ENCODE measurements at places on chromosomes 3 and 15. TPM values are rescaled to one million over a fixed set of nuclear protein-coding genes. Genes with fewer than 3 reads are reported as not detected.

- no peak overlapping the region for H3K4me3 ChIP-seq
- DNase-seq, result no peak
- no peak overlapping the region for H3K27ac ChIP-seq
- H3K27me3 ChIP-seq, result peaks cover 54% of the 10 kb centered on the region
- no peaks in the 10 kb centered on the region for H3K36me3 ChIP-seq
- H3K4me1 ChIP-seq, result peaks cover 32% of the 10 kb centered on the region
Measured at GRCh38 chr3:194206320-194206719, 70.4 kb downstream of the HES1 start.

DNA sequence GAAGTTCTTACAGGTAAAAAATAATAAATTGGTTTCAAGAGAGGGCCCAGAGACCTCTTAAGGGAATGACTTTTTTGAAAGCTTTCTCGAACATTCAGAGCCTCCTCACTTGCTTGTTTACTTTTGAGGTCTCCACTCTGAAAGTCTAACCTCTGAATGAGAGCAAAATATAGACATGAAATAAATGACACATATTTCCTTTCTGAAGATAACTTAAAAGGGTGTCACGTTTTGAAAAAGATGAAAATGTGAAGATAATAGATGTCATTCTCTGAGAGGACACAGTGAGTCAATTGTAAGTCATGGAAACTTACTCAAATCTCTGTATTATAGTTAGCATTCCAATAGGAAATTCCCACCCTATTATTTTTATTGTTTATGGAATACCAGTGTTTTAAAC is 44.6 kb downstream of the HACD2 start:
- H3K4me1 ChIP-seq, result no peaks in the 10 kb centered on the region
- H3K4me3 ChIP-seq, result no peak overlapping the region
- no peak for DNase-seq
- H3K27me3 ChIP-seq, result no peaks in the 10 kb centered on the region

DNA sequence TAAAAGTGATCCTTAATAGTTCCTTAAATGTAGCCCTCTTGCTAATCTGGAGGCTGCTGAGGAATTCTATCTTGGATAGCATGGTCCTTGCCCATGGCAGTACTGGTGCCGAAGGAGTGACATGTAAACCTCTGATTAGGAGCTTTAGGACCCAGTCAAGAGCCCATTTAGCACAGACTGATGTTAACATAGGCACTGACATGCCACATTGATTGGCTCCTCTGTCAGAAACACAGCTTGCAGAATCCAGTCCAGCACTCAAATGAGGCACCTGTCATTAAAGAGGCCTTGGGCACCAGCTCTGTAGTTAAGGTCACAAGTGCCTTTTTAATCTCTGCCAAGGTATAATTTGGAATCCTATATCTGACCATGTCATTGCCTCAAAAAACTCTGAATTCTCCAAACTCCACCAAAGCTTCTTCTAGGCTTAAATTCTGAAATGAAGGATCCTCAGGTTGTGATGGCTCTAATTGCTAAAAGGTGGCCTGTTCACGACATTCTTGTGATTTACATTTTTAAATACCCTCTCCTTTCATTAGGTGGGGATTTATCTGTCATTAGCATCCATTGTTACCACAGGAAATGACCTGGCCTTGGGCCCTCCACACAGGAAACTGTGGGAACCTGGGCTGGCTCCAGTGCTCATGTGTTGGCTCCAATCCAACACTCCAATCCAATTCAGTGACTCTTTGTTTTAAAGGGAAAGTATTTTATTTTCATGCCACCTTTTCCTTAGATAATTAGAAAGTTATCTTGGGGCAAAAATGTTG is 57.3 kb upstream of the RNF7 start:
- H3K36me3 ChIP-seq, result no peaks in the 10 kb centered on the region
- H3K4me3 ChIP-seq, result no peak overlapping the region
- peaks cover 8% of the 10 kb centered on the region for H3K4me1 ChIP-seq
- no peak for DNase-seq
- no peaks in the 10 kb centered on the region for H3K27me3 ChIP-seq

- H3K27ac ChIP-seq, result peak overlapping the region; percentile 42
- DNase-seq, result peak; percentile 40
- no peaks in the 10 kb centered on the region for H3K36me3 ChIP-seq
- H3K4me1 ChIP-seq, result peaks cover 25% of the 10 kb centered on the region
Measured at GRCh38 chr3:143123353-143123984, 3.9 kb downstream of the CHST2 start.

DNA sequence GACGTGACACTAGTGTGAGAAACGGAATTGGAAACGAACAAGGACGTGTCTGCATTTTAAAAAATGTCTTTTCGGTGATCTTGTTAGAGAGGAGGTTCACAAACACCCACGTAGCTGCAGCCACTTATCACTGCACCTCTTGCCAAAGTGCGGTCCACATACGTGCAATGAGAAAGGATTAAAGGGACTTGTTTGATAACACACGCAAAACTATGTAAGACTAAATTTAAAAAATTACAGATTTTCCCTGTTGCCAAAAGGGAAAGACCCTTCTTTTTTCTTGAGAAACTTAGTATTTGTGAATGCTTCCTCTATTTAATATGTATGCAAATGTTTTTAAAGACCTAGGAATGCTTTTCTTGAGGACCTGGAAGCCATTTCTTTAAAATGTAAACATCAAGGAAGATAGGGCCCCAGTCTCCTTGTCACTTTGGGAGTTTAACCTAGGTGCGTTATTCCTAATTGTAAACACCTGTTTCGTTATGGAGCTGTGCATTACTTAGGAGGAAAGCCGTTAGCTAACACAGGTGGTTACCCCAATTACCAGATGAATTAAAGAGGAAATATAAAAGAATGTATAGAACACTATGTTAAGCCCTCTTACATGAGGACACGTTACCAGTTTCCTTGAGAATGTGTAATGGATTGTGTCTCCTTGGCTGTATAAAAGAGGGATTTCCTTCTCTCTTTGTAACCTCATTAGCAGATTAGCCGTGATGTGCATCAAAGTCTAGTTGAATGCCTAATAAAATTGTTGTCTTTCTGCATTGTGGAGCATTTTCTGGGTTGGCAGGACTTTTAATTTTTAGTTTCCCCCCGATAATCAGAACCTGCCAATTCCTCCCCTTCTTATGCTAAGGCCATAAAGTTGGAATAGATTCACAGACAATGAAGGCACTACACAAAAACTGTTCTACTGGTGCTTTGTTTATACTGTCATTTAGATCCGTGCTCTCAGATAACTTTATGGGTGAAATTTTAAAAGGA is 1.0 kb downstream of the LEKR1 start:
- H3K27ac ChIP-seq, result peak overlapping the region; percentile 97
- peaks cover 12% of the 10 kb centered on the region for H3K4me1 ChIP-seq

Gene ZNF717
- 21.2 TPM for total RNA-seq

Gene POPDC2
- 6.0 TPM for total RNA-seq

Data from B cell (primary cell).